Thoracic aorta (tissue), 2 donors: ENCODE measurements at places on chromosomes 3 and 15. TPM values are rescaled to one million over a fixed set of nuclear protein-coding genes. Genes with fewer than 3 reads are reported as not detected.

DNA sequence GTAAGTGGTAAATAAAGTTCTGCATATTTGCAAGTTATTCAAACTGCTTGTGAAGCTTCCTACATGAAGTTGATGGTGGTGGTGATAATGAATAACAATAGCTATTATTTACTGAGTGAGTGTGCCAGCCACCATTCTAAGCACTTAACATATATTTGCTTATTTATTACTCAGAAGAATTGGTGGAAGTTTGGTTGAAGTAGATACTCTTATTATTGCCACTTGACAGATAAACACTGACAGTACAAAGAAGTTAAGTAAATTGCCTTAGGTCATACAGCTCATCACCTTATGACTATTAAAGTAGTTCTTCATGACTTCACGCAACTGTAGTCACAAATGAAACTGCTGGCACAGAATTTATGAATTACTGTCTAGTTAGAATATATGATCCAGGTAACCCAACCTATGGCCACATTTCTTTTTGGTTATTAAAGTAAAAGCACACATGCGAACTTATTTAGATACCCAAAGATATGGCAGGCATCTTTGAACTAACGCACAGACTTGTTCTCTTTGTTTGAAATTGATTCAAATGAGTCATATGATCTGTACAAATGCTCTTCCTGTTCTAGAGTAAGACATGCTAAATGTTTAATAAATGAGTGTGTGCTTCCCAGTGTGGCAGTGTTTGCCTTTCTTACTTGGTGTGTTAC is 99.8 kb upstream of the NR2F2 start:
- no peak overlapping the region for H3K4me3 ChIP-seq
- no peak overlapping the region for H3K27ac ChIP-seq
- no peaks in the 10 kb centered on the region for H3K36me3 ChIP-seq
- no peaks in the 10 kb centered on the region for H3K4me1 ChIP-seq
- DNase-seq, result no peak

DNA sequence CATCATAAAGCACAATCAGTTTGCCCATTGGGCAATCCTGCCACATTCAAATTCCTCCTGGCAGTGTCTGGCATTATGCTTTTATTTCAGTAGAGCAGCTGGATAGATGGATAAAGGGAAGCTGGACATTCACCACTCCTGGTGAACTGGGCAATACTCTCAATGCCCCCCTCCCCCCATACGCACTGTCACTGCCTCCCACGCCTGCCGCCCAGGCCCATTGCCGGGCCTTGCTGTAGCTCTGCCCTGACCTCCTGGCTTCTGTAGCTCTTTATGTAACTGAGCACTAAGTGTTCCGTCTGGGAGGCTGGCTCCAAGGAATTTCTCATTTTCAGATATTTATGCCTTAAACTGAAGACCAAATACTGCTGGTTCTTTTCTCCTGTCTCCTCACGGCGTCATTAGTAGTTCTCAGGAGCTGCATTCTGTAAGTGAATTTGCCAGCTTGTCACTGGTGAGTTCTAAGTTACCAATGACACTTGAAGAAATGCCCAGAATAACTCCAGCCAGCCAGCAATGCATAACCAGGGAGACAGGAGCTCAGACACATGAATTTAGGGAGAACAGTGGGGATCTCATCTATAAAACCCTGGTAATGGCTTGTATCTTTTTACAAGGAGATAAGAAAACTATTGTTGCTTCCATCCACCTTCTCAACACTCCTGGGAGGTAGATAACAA is 25.5 kb upstream of the RASGRF1 start:
- no peak for DNase-seq
- no peak overlapping the region for H3K27ac ChIP-seq
- H3K36me3 ChIP-seq, result no peaks in the 10 kb centered on the region
- no peak overlapping the region for H3K4me3 ChIP-seq
- no peaks in the 10 kb centered on the region for H3K4me1 ChIP-seq

DNA sequence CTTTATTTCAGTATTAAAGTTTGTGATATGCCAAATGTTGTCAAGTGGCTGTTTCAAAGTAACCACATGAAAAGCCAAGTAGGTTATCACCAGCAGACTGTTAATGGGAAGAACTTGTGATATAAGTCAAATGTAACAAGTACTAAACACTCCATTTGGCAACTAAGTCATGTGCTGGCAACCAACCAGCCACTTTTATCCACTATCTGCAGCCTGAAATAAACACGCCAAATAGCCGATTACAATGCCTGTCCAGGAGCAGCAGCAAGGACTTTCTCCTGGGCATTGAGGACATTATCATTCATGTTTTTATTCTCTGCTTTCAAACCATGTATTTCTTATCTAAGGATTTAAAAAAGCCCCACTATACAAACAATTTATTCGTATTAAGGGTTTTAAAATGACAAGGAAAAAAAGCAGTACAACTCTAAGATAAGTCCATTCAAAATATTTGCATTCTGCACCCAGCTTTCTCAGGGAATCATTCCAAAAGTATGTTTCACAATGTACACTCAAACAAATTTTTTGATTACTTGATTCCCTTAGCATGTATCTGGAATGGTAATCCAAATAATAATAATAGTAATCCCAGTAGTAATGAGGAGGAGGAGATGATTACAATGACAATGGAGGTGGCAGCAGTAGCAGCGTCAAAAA is 448.6 kb downstream of the ERC2 start:
- no peak overlapping the region for H3K4me3 ChIP-seq
- no peaks in the 10 kb centered on the region for H3K27me3 ChIP-seq
- no peaks in the 10 kb centered on the region for H3K36me3 ChIP-seq
- DNase-seq, result no peak
- H3K27ac ChIP-seq, result no peak overlapping the region

DNA sequence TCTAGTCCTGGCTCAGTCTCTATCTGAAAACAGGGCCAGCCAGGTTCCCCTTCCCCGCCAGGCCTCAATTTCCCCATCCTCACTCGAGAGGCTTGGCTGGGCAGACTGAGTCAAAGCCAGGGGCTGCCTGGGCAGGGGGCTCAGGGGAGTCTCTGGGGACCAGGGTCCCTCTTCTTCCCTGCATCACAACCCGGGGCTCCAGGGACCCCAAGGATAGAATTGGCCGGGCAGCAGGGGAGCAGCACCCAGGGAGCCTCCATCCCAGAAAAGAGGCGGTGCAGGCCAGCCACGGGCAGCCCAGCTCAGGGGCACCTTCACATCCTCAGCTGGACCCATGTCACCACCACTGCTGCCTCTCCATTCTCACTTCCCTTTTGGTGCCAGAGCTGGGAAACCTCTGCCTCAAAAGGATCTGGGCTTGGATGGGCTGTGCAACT is 13.3 kb upstream of the PLXND1 start:
- no peaks in the 10 kb centered on the region for H3K36me3 ChIP-seq
- H3K27me3 ChIP-seq, result no peaks in the 10 kb centered on the region
- no peak overlapping the region for H3K27ac ChIP-seq
- no peak for DNase-seq
- peaks cover 44% of the 10 kb centered on the region for H3K4me1 ChIP-seq

DNA sequence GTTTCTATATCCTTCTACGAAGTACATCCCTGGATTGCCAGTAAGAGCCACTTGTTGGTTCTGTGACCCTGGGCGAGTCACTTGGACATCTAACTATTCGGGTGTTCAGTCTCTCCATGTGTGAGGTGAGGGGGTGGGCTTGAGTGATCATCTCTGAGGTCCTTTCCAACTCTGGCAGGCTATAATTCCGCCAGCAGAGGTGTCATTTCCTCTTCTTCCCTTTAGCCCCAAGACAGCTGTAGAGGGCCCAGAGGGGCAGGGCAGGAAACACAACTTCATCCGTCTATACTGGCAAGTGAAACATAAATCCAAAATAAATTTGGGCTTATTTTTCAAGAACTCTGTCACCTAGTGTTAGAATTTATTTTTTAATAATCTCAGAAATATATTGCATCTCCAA is 38.1 kb downstream of the C2CD4A start:
- no peaks in the 10 kb centered on the region for H3K27me3 ChIP-seq
- no peak for DNase-seq
- peaks cover 2% of the 10 kb centered on the region for H3K4me1 ChIP-seq
- H3K4me3 ChIP-seq, result no peak overlapping the region
- H3K36me3 ChIP-seq, result no peaks in the 10 kb centered on the region
- no peak overlapping the region for H3K27ac ChIP-seq

GRCh38 chr3:37858742-37859141 is 2.9 kb upstream of the CTDSPL start:
- no peak overlapping the region for H3K27ac ChIP-seq
- no peaks in the 10 kb centered on the region for H3K27me3 ChIP-seq
- H3K4me3 ChIP-seq, result no peak overlapping the region

GRCh38 chr3:34075975-34076374 is 277.5 kb downstream of the PDCD6IP start:
- no peak overlapping the region for H3K27ac ChIP-seq
- no peak for DNase-seq
- H3K4me3 ChIP-seq, result no peak overlapping the region
- H3K27me3 ChIP-seq, result no peaks in the 10 kb centered on the region

GRCh38 chr15:27725731-27726130 is 373.4 kb downstream of the OCA2 start:
- no peaks in the 10 kb centered on the region for H3K4me1 ChIP-seq
- no peak overlapping the region for H3K27ac ChIP-seq
- no peaks in the 10 kb centered on the region for H3K36me3 ChIP-seq

- no peak overlapping the region for H3K27ac ChIP-seq
- no peaks in the 10 kb centered on the region for H3K4me1 ChIP-seq
- no peak overlapping the region for H3K4me3 ChIP-seq
- peaks cover 34% of the 10 kb centered on the region for H3K36me3 ChIP-seq
Observed at GRCh38 chr3:124632566-124633140, 97.6 kb upstream of the UMPS start.

- no peak overlapping the region for H3K4me3 ChIP-seq
- H3K4me1 ChIP-seq, result peaks cover 41% of the 10 kb centered on the region
- no peak overlapping the region for H3K27ac ChIP-seq
- no peak for DNase-seq
- H3K36me3 ChIP-seq, result no peaks in the 10 kb centered on the region
Observed at GRCh38 chr15:52800828-52801747, 11.0 kb upstream of the ONECUT1 start.

DNA sequence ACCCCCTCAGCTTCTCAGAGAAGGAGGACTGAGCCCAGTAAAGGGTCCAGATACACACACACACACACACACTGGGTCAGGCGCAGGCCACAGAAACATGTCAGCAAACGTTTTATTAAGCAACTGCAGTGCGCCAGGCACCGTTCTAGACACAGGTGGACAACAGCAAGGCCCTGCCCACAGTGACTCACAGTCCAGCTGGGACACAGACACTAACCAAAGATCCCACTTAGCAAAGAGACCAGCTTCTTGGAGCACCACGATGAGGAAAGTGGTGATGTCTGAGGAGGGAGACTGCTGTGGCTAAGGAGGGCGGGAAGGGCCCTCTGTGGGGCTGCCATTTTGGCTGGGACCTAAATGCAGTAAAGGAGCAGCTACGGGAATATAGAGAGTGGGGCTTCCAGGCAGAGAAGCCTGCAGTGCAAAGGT is 2.8 kb upstream of the VILL start:
- peaks cover 6% of the 10 kb centered on the region for H3K4me1 ChIP-seq
- no peaks in the 10 kb centered on the region for H3K27me3 ChIP-seq
- no peak overlapping the region for H3K4me3 ChIP-seq
- DNase-seq, result peak; percentile 0
- no peak overlapping the region for H3K27ac ChIP-seq
- peaks cover 5% of the 10 kb centered on the region for H3K36me3 ChIP-seq

GRCh38 chr15:91445695-91446228 is 345.7 kb downstream of the SV2B start:
- H3K27me3 ChIP-seq, result no peaks in the 10 kb centered on the region
- no peak overlapping the region for H3K27ac ChIP-seq
- DNase-seq, result no peak

DNA sequence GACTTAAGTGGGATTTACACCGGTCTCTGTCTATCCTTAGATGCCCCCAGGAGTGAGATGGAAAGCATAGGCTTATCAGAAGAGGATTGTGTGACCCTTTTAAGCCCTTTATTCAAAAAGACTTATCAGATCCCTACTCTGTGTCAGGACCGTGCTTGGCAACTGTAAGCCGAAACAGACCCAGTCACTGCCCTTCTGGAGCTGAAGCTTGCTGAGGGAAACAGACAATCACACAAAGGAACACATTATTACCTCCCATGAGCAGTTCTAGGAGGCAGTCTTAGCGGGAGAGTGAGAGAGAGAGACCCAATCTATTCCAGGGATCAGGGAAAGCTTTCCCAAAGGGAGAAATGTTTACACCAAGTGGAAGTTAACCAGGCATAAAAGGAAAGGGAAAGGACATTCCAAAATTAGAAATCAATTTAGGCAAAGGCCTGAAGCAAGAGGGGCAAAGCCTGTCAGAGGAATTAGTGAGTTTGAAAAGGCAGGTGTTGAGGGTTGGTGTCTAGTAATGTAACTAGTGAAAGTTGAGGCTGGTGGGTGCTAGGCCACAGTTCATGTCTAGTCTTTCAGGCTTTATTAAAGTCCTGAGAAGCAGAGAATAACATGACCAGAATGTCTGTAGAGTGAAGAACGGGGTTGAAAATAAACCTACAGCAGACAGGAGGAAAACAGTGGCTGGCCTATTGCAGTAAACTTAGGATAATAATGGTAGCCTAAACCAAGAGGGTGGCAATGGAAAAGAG is 86.7 kb downstream of the THBS1 start:
- no peaks in the 10 kb centered on the region for H3K36me3 ChIP-seq
- H3K27ac ChIP-seq, result no peak overlapping the region
- no peaks in the 10 kb centered on the region for H3K27me3 ChIP-seq

DNA sequence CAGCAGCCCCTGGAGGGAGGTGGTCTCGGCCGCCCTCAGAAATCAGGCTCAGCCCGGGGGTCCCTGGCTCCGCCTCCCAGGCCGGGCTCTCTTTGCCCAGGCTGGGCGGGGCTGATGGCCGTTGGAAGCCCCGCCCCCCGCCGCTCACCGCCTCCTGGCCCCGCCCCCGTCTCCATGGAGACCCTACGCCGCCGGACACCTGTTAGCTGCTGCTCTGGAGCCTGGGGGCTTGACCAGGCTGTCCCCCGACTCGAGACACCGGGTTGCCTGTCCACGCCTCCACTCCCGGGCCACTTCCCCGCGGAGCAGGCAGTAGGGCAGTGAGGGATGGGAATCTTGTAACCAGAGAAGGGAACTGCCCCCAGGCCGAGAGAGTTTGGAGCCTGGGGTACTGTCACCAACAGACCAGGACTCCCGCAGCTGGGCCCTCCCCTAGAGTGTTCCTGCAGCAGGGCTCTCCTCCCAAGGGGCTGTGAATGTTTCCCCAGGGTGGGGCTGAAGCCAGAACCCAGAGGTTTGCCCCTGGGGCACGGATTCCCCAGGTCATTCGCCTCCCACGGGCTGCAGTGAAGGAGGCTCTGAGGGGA is 27.8 kb upstream of the RPL32 start:
- no peaks in the 10 kb centered on the region for H3K27me3 ChIP-seq
- no peaks in the 10 kb centered on the region for H3K36me3 ChIP-seq
- peaks cover 29% of the 10 kb centered on the region for H3K4me1 ChIP-seq
- H3K4me3 ChIP-seq, result peak overlapping the region; percentile 61
- DNase-seq, result no peak

CCR9 gene
- total RNA-seq, result not detected

POLQ gene
- total RNA-seq, result 0.68 TPM

PLSCR5 gene
- total RNA-seq, result not detected

SAXO2 gene
- total RNA-seq, result not detected

ATG3 gene
- total RNA-seq, result 37.5 TPM

SNURF gene
- 17.7 TPM for total RNA-seq

SHC4 gene
- total RNA-seq, result 13.8 TPM

CTDSPL gene
- total RNA-seq, result 59.6 TPM

GPR149 gene
- not detected for total RNA-seq
